M059J (cell line): ENCODE measurements at places on chromosomes 2 and 18.

DNA sequence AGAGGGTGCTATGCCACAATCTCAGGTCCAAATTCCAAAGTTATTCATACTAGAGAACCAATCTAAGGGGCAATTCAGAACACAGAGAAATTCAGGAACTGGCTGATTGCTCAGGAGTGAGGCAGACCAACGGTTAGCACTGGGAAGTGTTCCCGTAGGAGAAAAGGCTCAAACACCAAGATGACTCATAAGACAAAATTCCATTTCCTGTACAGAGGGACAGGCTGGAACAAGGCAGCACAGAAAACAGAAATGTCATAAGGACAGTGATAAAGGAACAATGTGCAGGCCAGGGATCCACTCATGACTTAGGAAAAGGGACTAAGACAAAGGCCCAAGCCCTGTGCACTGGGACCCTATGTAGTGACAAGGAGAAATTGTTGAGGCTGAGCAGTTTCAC, 54.2 kb downstream of the PDE1A start:
- DNase-seq: peak; percentile 95

- DNase-seq: peak; percentile 86
These were observed 212.1 kb upstream of the NCKAP5 start for GRCh38 chr2:133780099-133780996.

GRCh38 chr18:36397033-36397432, 99.5 kb downstream of the FHOD3 start:
- no peak for DNase-seq

DNA sequence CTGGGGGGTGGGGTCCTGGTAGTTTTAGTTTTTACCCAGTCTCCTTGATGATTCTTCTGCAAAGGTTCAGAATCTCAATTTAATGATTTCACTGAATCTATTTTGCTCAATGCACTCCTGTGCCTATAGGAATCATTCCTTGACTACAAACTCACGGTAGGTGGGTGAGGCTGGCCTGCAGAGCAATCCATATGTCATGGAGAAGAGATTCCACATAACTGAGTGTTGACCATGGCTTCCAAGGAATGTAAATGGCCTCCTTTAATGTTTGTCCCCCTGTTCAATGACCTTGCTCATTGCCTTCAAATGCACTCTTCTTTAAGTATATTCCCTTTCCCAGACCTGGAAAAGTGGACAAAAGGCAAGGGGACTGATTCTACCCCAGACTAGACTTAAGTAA, 12.5 kb downstream of the FAP start:
- DNase-seq: no peak

DNA sequence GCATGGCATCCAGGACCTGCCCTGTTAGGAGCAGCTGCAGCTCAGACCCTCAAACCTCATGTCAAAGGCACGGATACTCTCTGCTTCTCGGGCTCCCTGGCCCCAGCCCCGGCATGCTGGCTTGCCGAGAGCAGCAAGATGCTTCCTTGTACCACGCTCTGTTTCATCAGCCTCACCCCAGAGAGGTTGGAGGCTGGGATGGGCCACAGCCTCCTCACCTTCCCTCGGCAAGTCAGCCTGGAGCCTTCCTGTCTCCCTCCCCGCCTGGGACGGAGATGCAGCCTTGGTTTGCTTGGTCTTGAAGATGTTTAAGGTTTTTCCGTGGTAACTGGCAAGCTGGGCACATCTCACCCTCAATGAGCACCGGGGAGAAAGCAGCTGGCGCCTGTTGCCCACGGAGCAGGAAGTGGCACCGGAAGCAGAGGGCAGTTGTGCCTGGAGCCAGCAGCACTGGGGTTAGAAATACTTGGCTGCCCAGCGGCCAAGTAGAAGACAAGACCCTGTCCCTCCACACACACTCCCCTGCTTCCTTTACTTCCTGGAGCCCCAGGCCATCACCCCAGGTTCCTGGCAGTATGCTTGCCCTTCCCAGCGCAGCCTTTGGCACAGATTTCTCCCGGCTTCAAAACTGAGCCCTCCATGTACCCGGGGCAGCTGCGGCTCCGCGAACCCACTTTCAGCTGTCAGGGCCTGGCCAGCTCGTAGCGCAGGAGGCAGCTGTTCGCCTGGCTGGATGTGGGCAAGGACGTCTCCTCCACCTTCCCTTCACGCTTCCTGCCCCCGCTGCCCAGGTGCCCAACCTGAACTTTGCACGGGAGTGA, 17.4 kb downstream of the FBLN7 start:
- DNase-seq: no peak

DNA sequence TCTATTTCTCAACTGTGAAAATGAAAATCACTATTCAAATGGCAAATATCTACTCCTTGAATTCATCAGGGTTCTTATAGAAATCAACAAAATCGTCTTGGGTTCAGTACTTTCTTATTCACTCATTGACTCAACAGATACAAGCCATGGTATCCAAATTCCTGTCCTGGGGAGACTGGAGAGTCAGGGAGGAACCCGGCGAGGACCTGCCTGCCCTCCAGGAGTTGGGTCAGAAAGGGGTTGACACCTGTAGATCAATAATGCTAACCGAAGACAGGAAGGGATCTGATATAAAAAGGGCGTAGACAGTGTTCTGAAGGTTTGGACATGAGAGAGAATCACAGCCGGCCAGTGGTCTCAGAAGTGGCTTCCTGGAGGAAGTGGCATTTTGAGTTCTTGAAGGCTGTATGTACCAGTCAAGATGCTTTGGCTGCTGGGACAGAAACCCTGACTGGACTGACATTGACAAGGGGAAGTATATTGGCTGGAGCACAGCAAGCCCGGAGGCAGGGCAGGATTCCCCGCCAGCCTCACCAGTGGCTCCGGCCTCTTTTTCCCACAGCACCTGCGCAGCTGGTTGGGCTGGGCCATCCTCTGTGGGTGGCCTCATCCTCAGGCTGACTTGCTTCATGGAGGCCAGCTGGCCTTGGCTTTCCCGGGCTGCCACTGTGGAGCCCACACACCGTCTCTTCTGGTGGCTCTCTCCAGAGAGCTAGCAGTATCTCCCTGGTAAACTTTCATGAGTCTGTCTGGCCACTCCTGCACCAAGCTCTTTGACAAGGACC, 3.0 kb downstream of the LRRFIP1 start:
- DNase-seq: no peak

GRCh38 chr2:160022162-160022561, 40.3 kb downstream of the PLA2R1 start:
- no peak for DNase-seq

DNA sequence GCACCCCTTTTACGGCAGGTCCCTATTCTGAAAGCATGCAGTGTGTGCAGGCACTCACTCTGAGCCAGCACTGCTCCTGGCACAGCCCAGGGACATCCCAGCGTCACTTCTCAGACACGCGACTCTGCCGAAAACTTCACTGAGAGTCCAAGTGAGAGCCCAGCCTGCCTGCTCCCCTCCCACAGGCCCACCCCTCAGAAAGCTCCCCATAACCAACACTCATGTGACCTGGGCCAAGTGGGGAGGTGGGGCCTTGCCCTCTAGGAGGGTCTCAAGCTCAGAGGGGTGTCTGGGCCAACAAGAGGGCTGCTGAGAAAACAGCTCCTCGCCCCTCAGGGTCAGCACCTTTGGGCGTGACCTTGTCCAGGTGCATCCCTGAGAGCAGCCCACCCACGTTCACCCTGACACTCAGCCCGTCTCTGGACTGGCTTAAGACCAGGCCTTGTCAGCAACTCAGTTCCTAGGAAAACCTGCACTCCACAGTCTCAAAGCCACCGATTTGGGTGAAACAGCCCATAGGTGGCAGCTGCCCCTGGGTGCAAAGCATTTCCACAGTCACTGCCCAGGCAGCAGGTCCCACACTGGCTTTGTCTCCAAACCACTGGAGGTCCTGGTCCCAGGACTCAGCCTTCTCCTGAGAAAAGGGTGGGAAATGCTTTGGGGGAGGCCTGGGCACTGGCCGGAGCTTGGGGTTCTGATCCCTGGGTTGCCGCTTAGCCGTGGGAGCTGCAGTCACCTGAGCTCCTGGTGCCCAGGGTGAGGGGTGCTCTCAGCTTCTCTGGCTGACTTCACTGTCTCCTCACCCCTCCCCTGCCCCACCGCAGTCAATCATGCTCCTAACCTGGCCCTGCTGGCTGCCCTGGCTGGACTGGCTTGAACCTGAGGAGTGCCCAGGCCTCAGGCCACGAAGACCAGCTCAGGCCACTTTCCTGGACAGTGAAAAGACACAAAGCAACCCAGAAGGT, 209.6 kb downstream of the HDAC4 start:
- no peak for DNase-seq

DNA sequence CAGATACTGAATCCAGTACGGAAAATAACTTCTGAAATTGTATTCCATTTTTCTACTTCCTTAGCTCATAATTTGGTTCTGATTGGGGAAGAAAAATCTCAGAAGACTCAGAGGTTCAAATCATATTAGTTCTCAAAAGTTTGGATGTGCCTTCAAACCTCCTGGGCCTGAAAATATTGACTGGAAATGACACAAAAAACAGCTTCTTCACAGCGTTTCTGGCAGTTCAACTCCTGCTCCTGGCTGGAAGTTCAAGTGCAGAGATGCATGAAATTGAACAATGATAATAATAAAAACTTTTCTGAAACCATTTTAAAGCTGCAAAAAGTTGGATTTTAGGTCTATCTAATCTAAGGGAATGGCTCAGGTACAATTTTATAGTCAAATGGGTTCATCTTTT, 1459.9 kb upstream of the CELF4 start:
- DNase-seq: no peak

DNA sequence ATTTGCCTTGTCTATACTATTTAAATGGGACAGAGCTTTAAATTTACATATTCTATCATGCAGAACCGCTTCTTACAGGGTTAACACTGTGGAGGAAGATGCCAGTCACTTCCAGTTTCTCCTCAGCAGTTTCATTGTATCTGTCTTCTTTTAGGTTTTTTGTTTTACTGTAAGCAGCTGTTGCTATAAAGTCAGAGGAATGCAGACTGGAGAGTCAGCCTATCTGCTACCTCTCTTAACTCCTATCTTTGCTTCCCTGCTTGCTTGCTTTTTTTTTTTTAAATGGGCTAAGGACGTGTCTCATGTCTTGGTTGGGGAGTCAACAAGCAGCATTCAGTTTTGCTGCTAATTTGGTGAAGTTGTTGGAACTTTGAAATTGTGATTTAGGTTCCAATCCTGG, 8.9 kb downstream of the EPC2 start:
- no peak for DNase-seq

DNA sequence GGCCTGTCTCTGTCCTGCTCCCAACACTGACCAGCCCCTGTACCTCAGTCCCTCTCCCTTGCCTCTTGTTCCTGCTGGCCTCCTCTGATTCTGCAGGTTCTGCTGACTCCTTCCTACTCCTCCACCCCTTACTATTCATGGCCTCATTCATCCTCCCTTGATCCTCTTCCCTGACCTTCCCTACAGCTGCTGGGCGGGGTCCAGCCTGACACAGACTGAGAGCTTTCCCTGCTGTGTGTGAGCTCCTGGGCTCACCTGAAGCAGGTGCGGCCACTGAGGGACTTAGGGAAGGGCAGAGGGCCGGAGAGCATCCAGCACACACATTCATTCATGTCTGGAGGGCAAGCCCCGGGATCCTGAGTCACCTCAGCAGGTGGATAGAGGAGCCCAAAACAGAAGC, 185.6 kb downstream of the CTIF start:
- no peak for DNase-seq

GRCh38 chr2:44965684-44966083, 24.2 kb downstream of the SIX3 start:
- no peak for DNase-seq

GRCh38 chr2:156470975-156471583, 34.9 kb downstream of the GPD2 start:
- DNase-seq: no peak

DNA sequence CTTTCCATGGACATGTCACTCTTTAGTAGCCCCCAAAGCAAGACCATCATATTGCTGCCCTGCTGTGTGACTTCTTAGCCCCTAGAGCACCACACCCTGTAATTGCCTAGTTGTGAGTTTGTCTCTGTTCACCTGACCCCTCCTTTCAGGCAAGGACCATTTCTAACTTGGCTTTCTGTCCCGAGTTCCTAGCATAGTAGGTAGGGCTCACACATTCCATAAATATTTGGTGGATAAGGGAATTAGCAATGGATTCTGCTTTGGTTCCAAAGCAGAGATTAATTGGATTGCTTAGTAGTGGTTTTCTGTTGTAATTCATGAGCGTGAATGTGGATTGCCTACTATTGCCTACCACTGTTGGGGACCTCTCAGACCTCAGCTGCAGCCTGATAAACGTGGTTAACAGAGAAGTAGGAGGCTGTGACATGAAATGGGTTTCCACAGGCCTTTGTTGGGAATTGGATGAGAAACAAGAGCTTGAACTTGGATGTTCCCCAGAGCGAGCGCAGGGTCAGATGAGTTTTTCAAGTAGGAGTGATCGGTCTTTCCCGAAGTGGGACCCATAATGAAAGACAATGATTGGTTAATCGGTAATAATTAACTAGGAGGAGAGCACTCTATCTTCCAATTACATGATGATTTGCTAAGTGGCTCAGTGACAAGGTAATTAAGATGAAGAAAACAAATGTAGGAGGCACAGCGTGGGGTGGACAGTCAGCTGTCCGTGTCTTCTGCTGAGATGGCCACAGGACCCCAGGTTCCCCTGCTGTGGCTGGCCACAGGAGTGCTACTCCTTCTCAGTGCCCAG, 13.4 kb upstream of the UGT1A1 start:
- peak; percentile 17 for DNase-seq

GRCh38 chr2:143347271-143347695, 218.1 kb downstream of the ARHGAP15 start:
- DNase-seq: no peak

- DNase-seq: no peak
These were observed 644 bp downstream of the ABCG5 start for GRCh38 chr2:43837831-43838559.

DNA sequence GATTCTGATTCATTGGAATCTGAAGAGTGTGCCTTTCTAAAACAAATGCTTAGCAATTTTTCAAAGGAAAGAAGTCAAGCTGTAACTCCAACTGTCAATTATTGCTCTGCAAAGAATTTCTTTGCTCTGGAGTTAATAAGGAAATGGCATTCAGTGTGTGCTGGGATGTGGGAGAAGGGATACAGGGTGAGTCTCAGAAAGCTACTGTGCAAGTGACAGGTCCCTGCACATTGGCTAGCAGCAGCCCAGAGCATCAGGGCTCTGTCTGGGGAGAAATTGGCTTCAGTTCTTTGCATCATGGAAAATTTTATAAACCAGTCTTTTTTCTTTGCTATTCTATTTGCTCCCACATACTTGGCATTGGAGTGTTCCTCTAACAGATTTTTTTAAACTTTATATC, 1.1 kb upstream of the SYT4 start:
- no peak for DNase-seq

- no peak for DNase-seq
These were observed 64.8 kb downstream of the IKZF2 start for GRCh38 chr2:213086571-213086970.

DNA sequence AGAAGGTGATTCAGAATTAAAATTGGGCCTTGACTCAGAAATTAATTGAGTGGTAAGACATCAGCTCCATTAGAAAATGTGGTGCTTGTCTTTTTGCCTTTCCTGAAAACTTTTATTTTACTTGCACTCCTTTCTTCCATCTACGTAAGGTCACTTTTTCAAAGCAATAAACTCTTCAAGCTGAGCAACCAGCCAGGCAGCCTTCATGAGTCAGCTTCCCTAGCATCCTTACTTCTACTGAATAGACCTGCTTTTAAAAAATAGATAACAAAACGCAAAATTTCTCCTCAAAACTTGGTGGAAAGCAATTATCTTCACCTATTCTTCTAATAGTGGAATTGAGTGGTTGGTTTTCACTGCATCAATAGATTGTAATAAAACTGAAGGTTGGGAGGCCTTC, 504.2 kb downstream of the ARHGAP15 start:
- DNase-seq: peak; percentile 2

- peak; percentile 49 for DNase-seq
These were observed 22.3 kb downstream of the CLASP1 start for GRCh38 chr2:121626777-121627524.

GRCh38 chr2:147231081-147231480, 613.7 kb upstream of the ACVR2A start:
- DNase-seq: no peak
